CD8-positive, alpha-beta T cell (primary cell): ENCODE measurements at places on chromosomes 2 and 18.
A peak's percentile ranks its signal among the peaks of the same experiment; 100 is the strongest.

DNA sequence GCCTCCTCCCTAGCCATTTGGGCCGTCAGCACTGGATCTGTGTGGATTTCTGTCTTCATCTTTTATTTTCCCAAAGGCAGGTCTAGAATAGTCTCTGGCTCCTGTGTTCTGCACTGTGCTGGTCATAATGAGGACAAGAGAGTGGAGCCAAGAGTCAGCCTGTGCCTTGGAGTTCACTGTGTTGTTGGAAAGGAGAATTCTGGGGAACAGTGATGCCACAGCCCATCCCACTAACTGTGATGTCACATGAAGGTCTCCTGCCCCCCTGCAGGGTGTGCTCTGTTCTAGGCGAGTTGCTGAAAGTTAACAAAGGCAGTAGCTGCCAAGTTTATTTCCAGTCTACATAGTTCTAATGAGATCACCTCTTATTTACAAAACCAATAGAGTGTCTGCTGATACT is 248.5 kb downstream of the TPGS2 start:
- DNase-seq: no peak

GRCh38 chr2:10365412-10365811 is 62.7 kb downstream of the HPCAL1 start:
- no peak for DNase-seq

DNA sequence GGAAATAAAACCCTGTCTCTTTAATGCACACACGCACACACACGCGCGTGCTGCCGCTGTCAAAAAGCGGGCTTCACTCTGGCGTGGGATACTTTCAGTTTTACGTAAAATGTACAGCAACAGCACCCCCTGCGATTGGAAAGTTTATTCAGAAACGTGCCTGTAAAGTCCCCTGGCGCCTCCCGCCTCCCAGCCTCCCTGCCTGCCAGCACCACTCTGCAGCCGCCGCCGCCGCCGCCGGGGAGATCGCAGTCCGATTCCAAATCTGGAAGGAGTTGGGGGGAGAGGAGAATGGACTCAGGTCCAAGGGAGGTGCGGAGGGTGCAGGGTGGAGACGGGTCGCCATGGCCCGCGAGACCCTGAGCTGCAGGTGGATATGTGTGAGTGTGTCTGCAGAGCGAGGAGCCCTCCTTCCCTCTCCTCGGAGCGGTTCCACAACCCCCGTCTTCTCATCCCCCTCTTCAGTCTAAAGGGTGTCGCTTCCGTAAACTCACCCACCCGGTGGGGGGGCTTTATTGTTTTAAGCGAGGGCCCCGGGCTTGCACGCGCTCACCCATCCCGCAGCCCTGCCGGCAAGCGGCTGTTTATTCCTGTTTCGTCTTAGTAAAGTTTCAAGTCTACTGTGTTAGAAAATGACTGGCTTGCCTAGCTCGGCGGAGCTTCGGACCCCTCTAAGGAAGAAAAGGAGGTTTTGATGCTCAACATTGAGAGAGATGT is 1.8 kb upstream of the BCL11A start:
- peak; percentile 26 for DNase-seq

GRCh38 chr2:231117922-231118613 is 6.8 kb downstream of the HTR2B start:
- no peak for DNase-seq

DNA sequence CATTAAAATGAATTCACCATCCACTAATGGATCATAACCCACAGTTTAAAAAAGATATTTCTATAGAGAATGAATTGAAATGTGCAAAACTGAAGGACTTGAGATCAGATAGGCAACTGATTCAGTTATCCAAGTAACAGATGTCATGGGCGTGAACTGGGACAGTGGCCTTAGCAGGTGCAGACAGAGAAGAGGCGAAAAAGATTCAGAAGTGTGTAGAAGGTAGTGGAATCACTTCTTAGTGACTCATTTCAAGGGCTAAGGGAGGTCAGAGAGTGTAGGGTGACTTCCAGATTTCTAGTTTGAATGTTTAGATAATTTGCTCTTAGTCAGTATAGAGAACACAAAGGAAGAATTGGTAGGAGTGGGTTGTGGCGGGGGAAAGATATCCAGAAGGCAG is 79.7 kb downstream of the EHBP1 start:
- DNase-seq: no peak

DNA sequence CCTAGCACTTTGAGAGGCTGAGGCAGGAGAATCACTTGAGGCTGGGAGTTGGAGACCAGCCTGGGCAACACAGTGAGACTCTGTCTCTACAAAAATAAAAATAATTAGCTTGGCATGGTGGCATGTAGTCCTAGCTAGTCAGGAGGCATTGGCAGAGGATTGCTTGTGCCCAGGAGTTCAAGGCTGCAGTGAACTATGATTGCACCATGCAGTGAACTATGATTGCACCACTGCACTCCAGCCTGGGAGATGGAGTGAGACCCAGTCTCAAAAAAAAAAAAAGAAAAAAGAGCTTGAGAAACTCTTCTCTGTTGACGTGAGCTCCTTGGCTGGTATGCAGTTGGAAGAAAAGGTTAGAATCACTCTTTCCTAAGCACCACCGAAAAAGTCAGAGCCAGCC is 125.1 kb upstream of the TNP1 start:
- no peak for DNase-seq
